ENCODE measurements at places on chromosomes 3 and 15.

- no peak for DNase-seq
These were observed 548.2 kb downstream of the FOXP1 start for GRCh38 chr3:71035314-71035713.

GRCh38 chr15:58038426-58039078 is 27.0 kb downstream of the ALDH1A2 start:
- DNase-seq, result no peak

GRCh38 chr3:7847521-7847920 is 654.1 kb upstream of the LMCD1 start:
- DNase-seq, result no peak

- no peak for DNase-seq
These were observed 96.8 kb downstream of the BBX start for GRCh38 chr3:107619549-107619948.

Data from ascending aorta (tissue), 2 donors.